ENCODE measurements at places on chromosomes 16 and 17. TPM values are rescaled to one million over a fixed set of nuclear protein-coding genes. Genes with fewer than 3 reads are reported as not detected.

DNA sequence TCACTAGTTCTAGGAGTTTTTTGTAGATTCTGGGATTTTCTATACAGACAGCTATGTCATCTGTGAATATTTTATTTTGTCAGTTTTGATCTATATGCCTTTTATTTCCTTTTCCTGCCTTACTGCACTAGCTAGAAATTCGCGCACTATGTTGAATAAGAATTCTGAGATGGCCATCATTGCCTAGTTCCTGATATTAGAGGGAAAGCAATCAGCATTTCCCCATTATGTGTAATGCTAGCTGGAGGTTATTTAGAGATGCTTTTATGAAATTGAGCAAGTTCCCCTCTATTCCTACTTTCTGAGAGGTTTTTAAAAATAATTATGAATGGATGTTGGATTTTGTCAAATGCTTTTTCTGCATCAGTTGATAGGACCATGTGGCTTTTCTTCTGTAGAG is 23.8 kb downstream of the MPRIP start:
- H3K4me3 ChIP-seq, result no peak overlapping the region
- no peaks in the 10 kb centered on the region for H3K27me3 ChIP-seq
- peaks cover 22% of the 10 kb centered on the region for H3K36me3 ChIP-seq
- DNase-seq, result no peak
- H3K27ac ChIP-seq, result no peak overlapping the region
- peaks cover 42% of the 10 kb centered on the region for H3K4me1 ChIP-seq

DNA sequence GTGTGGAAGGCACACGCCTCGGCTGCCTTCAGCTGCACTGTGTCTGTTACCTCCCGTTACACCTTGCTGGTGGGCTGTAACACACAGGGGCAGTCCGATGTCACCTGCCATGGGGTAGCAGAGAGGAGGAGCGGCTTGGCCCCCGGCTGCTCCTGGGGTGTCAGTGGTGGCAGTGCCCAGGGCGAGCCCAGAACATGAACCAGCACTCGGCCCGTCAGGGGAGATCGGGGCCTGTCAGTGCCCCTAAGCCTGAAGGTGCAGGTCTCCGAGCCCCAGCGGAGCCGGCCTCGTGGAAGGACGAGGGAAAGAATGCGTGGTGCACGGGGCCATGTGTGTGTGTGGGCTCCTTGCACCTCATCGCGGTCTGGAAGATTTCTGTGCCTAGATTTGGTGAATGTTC is 15.4 kb downstream of the RGS11 start:
- peaks cover 2% of the 10 kb centered on the region for H3K27me3 ChIP-seq
- H3K36me3 ChIP-seq, result no peaks in the 10 kb centered on the region
- H3K4me3 ChIP-seq, result no peak overlapping the region

DNA sequence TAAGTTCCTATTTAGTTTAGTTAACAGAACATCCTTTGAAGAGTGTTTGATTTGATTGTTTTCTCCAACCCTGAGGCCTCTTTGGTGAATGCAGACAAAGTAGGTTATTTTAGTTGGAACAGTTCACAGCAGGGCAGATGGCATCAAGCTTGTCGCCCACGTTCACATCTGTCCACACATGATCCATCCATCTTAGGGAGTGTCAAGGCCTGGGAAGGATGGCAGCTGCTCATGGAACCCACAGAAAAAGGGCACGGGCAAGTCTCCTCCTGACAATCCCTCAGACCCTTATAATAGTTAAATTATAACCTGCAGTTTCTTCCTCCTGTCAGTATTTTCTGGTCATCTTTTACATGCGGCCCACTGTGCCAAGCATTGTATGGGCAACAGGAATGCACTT is 60.2 kb downstream of the KNOP1 start:
- H3K27me3 ChIP-seq, result no peaks in the 10 kb centered on the region
- peaks cover 26% of the 10 kb centered on the region for H3K36me3 ChIP-seq
- H3K27ac ChIP-seq, result no peak overlapping the region
- no peak overlapping the region for H3K4me3 ChIP-seq
- no peaks in the 10 kb centered on the region for H3K4me1 ChIP-seq

GRCh38 chr17:58120195-58120822 is 27.9 kb upstream of the OR4D1 start:
- peak; percentile 80 for DNase-seq
- peaks cover 10% of the 10 kb centered on the region for H3K27me3 ChIP-seq
- no peak overlapping the region for H3K4me3 ChIP-seq
- H3K4me1 ChIP-seq, result peaks cover 4% of the 10 kb centered on the region
- no peaks in the 10 kb centered on the region for H3K36me3 ChIP-seq
- no peak overlapping the region for H3K27ac ChIP-seq

The HBA1 gene
- not detected for total RNA-seq

GRCh38 chr17:2402544-2402943 is 1.7 kb upstream of the MNT start:
- H3K36me3 ChIP-seq, result peaks cover 1% of the 10 kb centered on the region
- peak overlapping the region; percentile 79 for H3K4me3 ChIP-seq
- DNase-seq, result no peak
- H3K27me3 ChIP-seq, result no peaks in the 10 kb centered on the region
- H3K4me1 ChIP-seq, result peaks cover 47% of the 10 kb centered on the region
- H3K27ac ChIP-seq, result peak overlapping the region; percentile 87

DNA sequence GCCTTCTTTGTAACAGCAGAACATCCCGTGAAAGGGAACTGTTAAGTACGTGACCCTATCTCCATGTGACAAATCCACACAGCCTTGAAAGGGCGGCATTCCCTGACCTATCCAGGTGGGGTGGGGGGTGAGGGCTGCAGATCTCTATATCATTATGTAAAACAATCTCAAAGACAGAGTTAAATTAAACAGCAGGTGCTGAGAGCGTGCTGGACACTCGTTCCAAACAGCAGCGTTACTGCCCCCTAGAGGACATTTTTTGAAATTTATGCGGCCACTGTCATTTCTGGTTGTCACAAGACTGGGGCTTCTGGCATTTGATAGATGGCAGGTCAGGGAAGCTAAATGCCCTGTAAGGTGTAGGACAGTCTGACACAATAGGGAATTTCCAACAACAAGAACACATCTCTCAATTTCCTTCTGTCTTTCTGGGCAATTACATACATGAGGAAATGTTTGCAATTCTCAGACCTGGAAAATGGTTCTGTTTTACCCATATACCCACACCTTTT is 6.7 kb upstream of the SLC25A39 start:
- H3K36me3 ChIP-seq, result peaks cover 2% of the 10 kb centered on the region
- H3K27me3 ChIP-seq, result no peaks in the 10 kb centered on the region
- H3K4me1 ChIP-seq, result peaks cover 18% of the 10 kb centered on the region
- H3K4me3 ChIP-seq, result no peak overlapping the region

DNA sequence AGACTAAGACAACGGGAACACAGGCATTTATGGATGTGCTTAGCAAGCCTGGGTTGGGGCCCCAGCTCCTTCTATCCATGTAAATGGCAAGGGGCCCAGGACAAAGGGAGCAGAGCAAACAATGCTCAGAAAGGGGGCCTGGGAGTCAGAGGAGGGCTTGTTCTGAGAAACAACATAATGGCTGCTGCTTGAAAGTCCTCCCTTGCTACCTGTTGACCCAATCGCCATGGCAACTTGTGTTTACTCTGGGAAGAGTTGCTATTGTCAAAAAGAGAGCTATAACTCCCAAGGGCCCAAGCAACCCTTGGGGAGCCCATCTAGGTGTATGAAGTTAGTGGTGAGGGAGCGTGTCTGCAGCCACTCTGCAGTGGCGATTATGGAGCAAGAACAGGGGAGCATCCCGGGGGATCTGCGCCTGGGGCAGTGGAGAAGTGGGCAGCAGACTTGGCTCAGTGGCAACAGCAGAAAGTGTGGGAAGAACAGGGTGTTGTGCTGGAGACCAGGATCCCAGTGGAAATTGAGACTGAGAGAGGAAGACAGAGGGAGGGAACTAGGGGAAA is 118.7 kb upstream of the NLRP1 start:
- H3K4me3 ChIP-seq, result no peak overlapping the region
- no peaks in the 10 kb centered on the region for H3K4me1 ChIP-seq
- H3K27me3 ChIP-seq, result peaks cover 10% of the 10 kb centered on the region
- no peaks in the 10 kb centered on the region for H3K36me3 ChIP-seq

The RAC3 gene
- 13.1 TPM for total RNA-seq

- H3K27me3 ChIP-seq, result no peaks in the 10 kb centered on the region
- H3K4me1 ChIP-seq, result peaks cover 9% of the 10 kb centered on the region
- H3K36me3 ChIP-seq, result no peaks in the 10 kb centered on the region
- no peak for DNase-seq
- H3K27ac ChIP-seq, result no peak overlapping the region
- no peak overlapping the region for H3K4me3 ChIP-seq
Observed at GRCh38 chr17:41325126-41325525, 9.6 kb upstream of the KRTAP17-1 start.

The PRSS33 gene
- total RNA-seq, result not detected

GRCh38 chr16:48498769-48499631 is 111.0 kb downstream of the N4BP1 start:
- H3K36me3 ChIP-seq, result no peaks in the 10 kb centered on the region
- no peak for DNase-seq
- H3K4me1 ChIP-seq, result no peaks in the 10 kb centered on the region

All from activated CD8-positive, alpha-beta T cell treated with anti-CD3 and anti-CD28 coated beads, Interleukin-2, amount 10 ng/mL, durations not matched to agents 7 days and 5 days (primary cell).